Left ventricle myocardium inferior (tissue), 1 donor: ENCODE measurements at places on chromosomes 2 and 18. TPM values are rescaled to one million over a fixed set of nuclear protein-coding genes. Genes with fewer than 3 reads are reported as not detected.

Gene FSHR
- total RNA-seq, result not detected

Gene C2orf66
- total RNA-seq, result not detected

Gene CCDC74B
- total RNA-seq, result 0.44 TPM

Gene SLC14A1
- 22.1 TPM for total RNA-seq

Gene PLCL1
- total RNA-seq, result 78.6 TPM

Gene DYNAP
- not detected for total RNA-seq

GRCh38 chr2:201269764-201270163 is 9.4 kb downstream of the CASP8 start:
- DNase-seq, result no peak

DNA sequence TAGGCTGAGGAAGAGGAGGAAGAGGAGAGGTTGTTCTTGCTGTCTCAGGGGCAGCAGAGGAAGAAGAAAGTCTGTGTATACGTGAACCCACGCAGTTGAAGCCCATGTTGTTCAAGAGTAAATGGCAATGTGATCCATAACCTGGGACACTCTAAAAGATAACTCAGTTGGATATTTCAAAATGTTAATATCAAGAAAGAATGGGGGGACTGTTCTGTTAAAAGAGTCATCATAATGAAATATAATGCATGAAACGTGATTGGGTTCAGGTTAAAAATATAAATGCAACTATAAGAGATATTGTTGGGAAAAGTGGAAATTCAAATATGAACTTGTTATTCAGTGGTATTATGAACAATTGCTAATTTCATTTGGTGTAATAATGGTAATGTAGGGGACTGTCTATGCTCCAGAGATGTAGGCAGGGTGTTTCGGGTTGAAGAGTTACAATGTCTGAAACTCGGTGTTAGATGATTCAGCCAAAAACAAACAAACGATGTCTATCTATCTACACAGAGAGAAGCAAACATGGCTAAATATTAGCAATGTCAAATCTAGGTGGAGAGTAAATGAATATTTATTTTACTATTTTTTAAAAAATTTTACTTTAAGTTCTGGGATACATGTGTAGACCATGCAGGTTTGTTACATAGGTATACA is 21.1 kb upstream of the POLE4 start:
- DNase-seq, result no peak

GRCh38 chr2:19785447-19785846 is 116.3 kb downstream of the TTC32 start:
- no peak for DNase-seq

- no peak for DNase-seq
Measured at GRCh38 chr2:207054521-207054920, 111.2 kb downstream of the KLF7 start.

DNA sequence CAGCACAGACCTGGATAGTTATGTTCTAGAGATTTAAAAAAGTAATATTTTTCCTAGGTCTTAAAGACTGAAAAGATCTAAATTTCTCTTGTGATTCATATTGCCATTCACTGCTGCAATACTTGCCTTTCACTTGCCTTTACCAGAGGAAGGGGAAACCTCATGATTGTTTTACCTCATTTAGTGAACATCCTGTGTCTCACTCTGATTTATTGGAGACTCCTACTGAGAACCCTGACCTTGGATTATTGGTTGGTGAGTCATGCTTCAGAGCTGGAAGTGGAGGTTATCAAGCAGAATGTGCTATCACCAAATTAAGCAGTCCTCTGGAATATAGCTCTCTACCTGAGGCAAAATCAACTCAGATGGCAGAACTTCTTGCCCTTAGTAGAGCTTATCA is 500.5 kb downstream of the TSN start:
- DNase-seq, result no peak

DNA sequence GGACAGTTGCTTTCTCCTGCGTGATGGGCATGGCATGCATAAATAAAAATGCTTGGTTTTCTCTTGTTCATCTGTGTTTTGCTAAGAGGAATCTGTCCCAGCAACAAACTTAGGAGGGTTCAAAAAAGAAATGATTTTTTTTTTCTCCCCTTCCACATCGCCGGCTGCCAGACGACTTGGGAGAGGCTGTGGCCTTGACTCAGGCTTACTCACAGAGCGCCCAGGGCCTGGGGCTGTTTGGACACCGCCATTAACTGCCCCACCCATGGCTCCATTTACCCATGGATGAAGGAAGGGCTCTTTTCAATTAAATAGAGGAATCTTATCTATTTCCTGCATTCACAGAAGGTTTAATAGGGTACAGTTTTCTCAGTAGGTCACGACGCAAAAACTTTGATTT is 22.3 kb upstream of the SERPINB5 start:
- DNase-seq, result no peak

GRCh38 chr2:218289639-218290315 is 2.5 kb downstream of the TMBIM1 start:
- no peak for DNase-seq

- no peak for DNase-seq
Measured at GRCh38 chr18:47790036-47790435, 140.4 kb downstream of the SMAD2 start.

- DNase-seq, result no peak
Measured at GRCh38 chr2:10007921-10008808, 35.2 kb upstream of the KLF11 start.

GRCh38 chr2:114156366-114157056 is 266.6 kb downstream of the ACTR3 start:
- DNase-seq, result no peak

- no peak for DNase-seq
Measured at GRCh38 chr2:63522950-63523349, 65.3 kb downstream of the WDPCP start.

DNA sequence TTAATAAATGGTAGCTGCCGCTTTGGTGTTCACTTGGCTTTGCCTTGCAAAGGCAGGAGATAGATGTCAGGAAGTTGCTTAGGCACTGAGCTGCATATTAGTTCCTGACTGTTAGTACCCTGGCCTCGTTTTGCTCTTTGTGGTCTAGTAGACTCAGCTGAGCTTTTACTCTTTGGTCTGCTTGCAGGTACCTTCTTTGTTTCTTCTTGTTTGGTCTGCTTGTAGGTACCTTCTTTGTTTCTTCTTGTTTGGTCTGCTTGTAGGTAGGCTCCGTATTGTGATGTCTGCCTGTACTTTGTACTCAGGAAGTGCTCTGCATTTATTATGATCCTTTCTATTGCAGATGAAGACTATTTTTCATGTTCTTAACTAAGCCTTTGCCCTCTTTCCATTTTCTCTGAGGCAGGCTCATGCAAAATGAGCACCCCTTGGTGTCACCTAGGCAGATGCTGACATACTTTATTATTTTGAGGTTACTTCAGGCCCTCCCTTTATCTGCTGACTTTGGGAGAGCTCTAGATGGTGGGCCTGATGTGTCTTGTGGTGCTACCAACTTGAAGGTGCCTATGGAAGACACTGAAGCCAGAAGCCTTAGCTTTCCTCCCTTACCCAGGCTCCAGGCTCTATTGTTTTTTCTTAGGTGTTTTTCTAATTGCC is 6.0 kb downstream of the RPIA start:
- no peak for DNase-seq

DNA sequence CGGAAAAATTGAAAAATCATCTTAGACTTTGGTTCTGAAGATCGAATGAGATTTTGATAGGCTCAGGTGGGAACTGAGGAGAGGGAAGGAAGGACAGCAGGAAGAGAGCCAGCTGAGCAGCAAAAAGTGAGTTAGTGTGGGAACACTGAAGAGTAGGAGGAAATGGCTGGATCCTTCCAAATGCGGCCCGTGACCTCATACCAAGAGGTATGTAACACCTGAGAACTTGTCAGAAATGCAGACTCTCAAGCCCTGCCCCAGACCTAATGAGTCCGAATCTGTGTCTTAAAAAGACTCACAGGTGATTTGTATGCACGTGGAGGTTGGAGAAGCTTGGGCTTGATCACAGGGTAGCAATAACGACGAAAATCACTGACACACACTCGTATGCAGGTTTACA is 42.0 kb downstream of the COL4A3 start:
- no peak for DNase-seq

GRCh38 chr2:105821428-105822125 is 76.9 kb downstream of the NCK2 start:
- no peak for DNase-seq
